ENCODE measurements at places on chromosomes 2 and 18.

GRCh38 chr2:1739961-1740715, 4.2 kb downstream of the PXDN start:
- no peak for DNase-seq

DNA sequence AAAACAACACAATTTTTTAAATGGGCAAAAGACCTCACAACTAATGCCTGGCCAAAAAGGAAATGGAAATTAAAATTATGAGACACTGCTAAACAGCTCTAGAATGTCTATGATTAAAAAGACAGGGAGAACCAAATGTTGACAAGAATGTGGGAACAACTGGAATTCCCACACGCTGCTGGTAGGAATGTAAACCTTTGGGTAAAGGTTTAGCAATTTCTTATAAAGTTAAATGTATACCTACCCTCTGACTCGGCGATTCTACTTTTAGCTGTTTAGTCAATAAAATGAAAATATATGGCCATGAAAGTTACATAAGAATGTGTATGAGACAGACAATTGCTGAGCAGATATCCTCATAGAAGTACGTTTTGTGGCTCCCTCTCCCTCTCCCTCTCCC, 60.9 kb downstream of the ATF2 start:
- DNase-seq, result no peak

DNA sequence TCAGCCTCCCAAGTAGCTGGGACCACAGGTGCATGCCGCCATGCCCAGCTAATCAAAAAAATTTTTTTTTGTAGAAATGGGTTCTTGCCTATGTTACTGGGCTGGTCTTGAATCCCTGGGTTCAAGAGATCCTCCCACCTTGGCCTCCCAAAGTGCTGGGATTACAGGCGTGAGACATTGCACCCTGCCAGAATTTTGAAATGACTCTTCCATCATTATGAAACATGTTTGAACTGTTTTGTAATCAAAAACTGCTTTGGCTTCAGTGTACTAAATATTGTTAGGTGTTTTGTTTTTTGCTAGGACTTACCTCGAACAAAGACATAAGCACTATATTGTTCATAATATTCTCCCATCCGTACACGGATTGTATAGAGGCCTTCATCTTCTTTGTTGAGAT, 55.8 kb downstream of the MYOM1 start:
- no peak for DNase-seq

- DNase-seq, result no peak
These were observed 191.0 kb upstream of the LRP1B start for GRCh38 chr2:142321706-142322280.

GRCh38 chr2:10765461-10765860, 44.0 kb downstream of the ATP6V1C2 start:
- no peak for DNase-seq

- DNase-seq, result no peak
These were observed 23.6 kb upstream of the LHCGR start for GRCh38 chr2:48779019-48779716.

- DNase-seq, result no peak
These were observed 28.8 kb downstream of the SH3BP4 start for GRCh38 chr2:234980451-234981187.

DNA sequence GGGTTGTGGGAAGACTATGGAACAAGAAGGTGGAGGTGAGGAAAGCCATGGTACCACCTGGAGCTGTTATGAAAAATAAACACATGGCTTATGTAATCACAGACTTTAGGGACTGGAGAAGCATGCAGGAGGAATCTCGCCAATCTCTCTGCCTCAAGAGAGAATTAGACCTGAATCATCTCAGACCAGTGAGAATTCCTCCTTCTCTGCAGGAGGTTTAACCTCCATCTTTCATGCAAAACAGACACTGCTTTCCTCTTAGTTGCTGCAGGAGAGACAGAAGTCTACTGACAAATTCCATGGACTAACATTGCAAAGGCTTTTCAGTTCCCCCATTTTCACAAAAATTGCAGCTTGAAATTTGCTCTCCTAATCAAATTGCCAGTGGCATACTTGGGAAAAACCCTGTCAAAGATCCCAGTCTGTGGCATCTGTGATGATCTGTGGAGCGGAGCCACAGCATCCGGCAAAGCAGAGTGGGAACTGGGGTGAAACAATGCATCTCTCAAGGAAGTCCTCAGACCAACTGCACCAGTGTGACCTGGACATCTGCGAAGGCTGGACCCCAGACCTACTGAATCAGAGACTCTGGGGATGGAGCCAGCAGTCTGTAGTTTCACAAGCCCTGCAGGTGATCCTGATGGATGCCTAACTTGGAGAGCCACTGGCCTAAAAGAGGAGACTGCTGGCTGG, 28.6 kb upstream of the NCKAP5 start:
- DNase-seq, result no peak

DNA sequence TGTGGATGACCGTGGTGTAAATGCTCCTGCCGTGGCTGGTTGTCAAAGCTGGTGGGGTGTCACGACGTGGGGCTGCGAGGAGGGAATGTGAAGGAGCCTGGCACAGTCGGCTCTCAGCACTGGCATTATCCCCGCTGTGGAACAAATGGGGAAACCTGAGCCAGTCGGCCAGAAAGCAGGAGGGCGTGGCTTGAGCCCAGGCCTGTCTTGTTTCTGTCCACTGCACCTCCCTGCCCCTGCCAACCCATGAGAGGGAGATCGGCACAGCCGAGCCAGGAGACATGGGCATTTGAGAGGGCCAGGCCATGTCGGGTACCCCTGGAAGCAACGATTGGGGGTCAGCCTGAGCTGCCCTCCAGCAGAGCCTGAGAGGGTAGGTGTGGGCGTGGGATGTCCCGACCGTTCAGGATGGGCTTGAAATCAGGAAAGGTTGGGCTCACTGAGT, 44.5 kb downstream of the PDIA6 start:
- DNase-seq, result no peak

- DNase-seq, result no peak
These were observed 45.3 kb downstream of the KIF3C start for GRCh38 chr2:25936889-25937545.

- no peak for DNase-seq
These were observed 65.8 kb upstream of the HS6ST1 start for GRCh38 chr2:128384446-128384845.

DNA sequence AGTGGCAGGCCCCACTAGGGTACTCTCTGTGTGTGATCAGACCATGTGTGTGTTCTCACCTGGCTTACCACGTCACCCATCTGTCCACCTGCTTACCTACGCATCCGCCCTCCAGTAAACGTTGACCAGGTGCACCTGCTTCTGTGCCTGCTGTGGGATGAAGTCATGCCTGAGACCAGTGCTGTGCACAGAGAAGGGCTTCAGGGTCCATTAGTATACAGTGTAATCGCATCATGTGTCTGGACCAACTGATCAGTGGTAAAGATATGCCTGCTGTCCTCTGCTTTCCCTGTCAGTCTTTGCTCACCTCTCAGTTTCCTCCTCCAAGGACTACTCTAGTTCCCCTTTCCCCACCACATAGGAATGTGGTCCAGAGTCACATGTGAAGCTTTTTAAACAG, 109.3 kb downstream of the FHOD3 start:
- no peak for DNase-seq

DNA sequence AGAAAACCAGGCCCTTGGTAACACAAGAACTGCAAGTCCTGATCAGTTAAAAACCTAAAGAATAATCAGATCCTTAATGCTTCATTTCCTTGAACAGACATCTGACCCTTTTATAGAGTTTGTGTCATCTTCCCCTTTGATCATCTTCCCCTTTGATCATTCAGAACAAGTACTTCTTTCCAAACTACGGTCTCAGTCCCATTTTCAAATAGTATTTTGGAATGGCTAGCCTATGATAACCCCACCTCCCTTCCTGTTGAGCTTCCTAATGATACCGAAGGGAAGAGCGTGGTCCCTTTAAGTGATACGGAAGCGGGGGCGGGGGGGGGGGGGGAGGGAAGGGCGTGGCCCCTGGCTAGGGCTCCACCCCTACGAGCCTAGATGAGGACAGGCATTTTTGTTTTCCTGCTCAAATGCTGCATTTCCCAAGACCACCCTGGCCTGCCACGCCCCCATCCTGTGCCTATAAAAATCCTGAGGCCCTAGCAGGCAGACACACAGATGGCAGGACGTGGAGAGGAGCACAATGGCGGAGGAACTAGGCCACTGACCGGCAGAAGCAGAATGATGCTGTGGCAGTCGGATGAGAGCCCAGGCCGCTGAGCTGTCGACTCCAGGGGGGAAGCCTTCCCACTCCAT, 24.1 kb upstream of the CHRNA1 start:
- DNase-seq, result peak; percentile 33

GRCh38 chr2:42072349-42073118, 24.7 kb downstream of the PKDCC start:
- DNase-seq, result peak; percentile 40
